ENCODE measurements at places on chromosomes 1 and 21. TPM values are rescaled to one million over a fixed set of nuclear protein-coding genes. Genes with fewer than 3 reads are reported as not detected.

DNA sequence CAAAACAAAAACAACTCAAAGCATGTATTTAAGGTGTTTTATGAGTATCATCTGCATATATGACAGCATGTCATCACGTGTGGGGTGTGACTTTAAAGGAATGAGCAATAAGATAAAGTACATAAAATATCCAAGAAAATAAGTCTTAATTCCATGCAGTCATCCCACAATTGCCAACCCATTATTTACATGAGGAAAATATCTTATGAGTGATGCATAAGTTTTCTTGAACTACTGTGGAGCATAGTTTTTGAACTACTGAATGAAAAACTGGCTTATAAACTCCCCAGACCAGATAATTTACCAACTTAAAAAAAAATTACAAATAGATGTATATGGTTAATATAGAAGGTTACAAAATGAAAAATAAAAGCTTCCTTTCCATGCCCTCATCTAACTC is 29.7 kb upstream of the MTMR11 start:
- no peak overlapping the region for H3K27ac ChIP-seq
- H3K4me1 ChIP-seq = no peaks in the 10 kb centered on the region
- no peak for DNase-seq
- H3K36me3 ChIP-seq = peaks cover 31% of the 10 kb centered on the region
- H3K27me3 ChIP-seq = no peaks in the 10 kb centered on the region

DNA sequence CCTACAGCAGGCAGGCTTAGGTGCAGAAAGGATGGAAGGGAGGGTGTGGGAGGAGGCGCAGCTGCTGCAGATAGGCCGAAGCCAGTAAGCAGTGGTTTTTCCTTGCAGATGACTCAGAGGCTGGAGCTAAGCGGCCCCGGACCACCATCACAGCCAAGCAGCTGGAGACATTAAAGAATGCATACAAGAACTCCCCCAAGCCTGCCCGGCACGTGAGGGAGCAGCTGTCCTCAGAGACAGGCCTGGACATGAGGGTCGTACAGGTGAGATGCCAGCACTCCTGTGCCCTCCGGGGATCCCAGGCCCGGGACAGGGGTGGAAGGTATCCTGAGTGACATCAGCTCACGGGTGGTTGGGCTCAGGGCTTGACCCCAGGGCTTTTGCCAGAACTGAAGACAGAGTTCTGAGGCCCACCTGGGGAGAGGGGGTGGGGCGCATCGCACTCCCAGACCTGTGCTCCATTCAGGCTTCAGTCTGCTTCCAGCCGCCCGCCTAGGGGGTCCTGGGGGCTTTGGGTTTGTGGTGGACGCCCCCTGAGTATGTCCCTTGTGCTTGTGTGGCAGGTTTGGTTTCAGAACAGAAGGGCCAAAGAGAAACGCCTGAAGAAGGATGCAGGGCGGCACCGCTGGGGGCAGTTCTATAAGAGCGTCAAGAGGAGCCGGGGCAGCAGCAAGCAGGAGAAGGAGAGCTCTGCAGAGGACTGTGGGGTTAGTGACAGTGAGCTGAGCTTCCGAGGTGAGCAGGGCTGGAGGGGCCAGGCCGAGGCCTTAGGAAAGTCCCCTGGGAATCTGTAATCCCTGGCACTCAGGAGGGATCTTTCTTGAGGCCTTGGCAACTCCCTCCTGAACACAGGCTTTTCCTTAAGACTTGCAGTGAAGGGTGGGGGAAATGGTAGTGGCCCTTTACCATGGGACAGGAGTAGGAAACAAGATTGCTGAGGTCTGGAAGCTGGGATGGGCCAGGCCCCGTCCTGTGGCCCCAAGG is 41.5 kb downstream of the LHX4 start:
- H3K36me3 ChIP-seq = no peaks in the 10 kb centered on the region
- H3K27ac ChIP-seq = no peak overlapping the region
- H3K27me3 ChIP-seq = no peaks in the 10 kb centered on the region

GRCh38 chr1:41713557-41714327 is 205.0 kb downstream of the HIVEP3 start:
- no peak for DNase-seq
- no peaks in the 10 kb centered on the region for H3K27me3 ChIP-seq
- H3K27ac ChIP-seq = no peak overlapping the region
- no peaks in the 10 kb centered on the region for H3K36me3 ChIP-seq
- H3K4me1 ChIP-seq = peaks cover 4% of the 10 kb centered on the region

- no peak for DNase-seq
- H3K4me3 ChIP-seq = no peak overlapping the region
- H3K27me3 ChIP-seq = no peaks in the 10 kb centered on the region
- no peaks in the 10 kb centered on the region for H3K4me1 ChIP-seq
- no peaks in the 10 kb centered on the region for H3K36me3 ChIP-seq
- H3K27ac ChIP-seq = no peak overlapping the region
Measured at GRCh38 chr21:39837861-39838359, 29.3 kb upstream of the PCP4 start.

GRCh38 chr1:183859831-183860230 is 54.9 kb downstream of the RGL1 start:
- H3K36me3 ChIP-seq = no peaks in the 10 kb centered on the region
- H3K27ac ChIP-seq = no peak overlapping the region
- H3K4me3 ChIP-seq = no peak overlapping the region
- DNase-seq = no peak
- H3K27me3 ChIP-seq = no peaks in the 10 kb centered on the region

AZIN2 gene
- 7.8 TPM for total RNA-seq

UBXN10 gene
- not detected for total RNA-seq

FOXD3 gene
- total RNA-seq = 0.17 TPM
